ENCODE measurements at places on chromosomes 1 and 21.

DNA sequence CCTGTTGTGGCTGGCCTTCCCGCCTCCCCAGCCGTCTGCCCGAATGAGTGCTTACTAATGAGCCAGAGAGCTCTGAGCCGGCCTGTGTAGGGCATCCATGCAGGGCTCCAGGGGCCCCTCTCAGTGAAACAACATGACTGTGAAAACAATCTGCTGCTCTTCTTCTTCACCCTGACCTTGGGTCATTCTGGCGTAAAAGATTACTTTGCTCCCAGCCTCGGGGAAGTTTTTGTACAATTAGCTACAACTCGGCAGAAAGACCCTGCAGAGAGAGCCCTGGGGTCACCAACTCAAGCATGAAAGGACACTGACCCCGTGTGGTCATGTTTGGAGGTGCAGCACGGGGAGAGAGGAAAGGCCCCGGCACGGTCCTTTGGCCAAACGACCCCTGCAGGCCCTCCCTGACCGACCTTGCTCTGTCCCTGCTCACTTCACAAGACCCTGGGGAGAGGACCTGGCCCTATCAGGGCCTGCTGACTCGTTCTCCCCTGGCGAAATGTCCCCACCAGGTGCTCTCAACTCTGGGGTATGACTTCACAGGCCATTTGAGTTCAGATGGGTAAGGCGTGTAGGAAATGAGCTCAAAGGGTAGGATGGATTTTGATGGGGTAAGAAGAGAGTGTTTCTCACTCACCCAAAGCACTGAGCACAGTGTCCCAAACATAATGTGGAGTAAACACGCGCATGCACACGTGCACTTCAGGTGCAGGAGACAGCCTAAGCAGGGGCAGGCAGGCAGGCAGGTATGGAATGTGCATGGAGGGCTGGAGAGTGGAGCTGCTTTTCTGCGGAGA lies 22.9 kb upstream of the FAM20B start:
- DNase-seq, result peak; percentile 66

- DNase-seq, result peak; percentile 38
These were observed 612.0 kb downstream of the MATN1 start for GRCh38 chr1:30111431-30111830.

GRCh38 chr1:93811326-93812065 lies 67.5 kb downstream of the DNTTIP2 start:
- DNase-seq, result no peak

DNA sequence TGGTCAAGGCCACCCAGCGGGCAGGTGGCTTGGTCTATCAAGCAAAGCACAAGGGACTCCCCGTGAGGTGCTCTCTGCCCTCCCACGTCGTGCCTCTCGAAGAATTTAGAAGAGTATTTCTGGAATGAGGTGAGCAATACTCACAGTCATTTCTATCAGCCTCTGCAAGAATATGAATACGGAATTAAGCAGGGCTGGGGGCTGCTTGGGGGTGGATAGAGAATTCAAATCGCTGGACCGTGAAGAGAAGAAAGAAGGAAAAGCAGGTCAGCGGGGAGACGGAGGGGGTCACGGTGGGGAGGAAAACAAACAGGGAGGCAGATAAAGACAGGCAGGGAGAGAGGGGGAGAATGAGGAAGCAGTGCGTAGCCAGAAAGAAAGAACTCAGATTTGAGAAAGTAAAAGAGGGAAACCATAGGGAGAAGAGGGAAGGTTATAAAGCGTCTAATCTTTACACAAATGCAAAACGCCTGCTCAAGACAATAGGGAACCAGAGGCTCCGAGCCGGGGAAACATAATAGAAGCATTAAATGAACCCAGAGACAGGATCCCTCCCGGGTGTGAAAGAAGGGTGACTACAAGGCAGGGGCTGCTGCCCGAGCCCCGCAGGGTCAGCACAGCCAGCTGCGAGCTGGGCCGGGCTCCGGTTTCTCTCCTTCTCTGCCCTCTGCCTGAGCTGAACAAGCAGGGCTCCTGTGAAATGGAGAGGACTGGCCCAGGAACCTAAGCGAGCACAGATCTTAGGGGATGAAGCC lies 2.1 kb upstream of the EDN2 start:
- no peak for DNase-seq

DNA sequence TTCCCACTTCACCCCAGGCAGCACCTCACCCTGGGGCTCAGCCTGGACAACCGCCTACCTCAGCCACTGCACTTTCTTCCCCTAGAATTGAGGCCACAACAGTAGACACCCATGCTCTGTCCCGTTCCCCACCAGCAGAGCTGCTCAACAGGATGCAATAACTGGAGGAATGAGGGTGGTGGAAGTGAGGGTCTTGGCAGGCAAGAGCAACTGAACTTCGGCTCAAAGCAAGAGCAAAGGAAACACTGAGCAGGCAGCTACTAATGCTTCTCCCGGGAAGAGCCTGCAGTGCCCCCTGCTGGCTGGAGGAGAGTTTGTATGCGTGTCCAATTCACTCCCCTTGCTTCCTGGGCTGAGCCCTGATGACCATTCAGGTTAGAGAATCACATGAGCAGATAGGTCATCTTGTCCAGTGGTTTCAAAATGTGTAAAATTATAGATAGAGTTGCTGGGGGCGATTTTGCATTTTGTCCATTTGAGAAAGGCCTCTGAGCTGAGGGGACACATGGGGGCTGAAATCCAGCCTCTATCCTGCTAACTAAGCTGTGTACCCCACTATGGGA lies 13.9 kb downstream of the NT5C1A start:
- DNase-seq, result peak; percentile 66

DNA sequence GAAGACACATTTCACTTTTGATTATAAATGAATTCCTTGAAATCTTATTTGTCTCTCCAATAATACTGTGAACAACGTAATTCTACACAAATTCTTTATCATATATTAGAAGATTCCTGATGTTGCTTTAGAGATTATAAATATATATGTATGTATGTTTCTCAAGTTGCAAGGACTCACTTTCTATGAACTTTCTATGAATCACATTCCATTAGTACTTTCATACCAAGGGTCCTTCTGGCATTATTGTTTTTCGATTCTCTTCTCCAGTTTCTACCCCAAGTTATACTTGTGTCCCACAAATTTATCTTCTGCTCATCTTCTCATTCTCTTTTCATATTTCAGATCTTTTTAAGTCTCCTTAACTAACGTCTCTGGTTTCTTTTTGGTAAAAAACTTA lies 55.9 kb downstream of the ZNHIT6 start:
- DNase-seq, result no peak

DNA sequence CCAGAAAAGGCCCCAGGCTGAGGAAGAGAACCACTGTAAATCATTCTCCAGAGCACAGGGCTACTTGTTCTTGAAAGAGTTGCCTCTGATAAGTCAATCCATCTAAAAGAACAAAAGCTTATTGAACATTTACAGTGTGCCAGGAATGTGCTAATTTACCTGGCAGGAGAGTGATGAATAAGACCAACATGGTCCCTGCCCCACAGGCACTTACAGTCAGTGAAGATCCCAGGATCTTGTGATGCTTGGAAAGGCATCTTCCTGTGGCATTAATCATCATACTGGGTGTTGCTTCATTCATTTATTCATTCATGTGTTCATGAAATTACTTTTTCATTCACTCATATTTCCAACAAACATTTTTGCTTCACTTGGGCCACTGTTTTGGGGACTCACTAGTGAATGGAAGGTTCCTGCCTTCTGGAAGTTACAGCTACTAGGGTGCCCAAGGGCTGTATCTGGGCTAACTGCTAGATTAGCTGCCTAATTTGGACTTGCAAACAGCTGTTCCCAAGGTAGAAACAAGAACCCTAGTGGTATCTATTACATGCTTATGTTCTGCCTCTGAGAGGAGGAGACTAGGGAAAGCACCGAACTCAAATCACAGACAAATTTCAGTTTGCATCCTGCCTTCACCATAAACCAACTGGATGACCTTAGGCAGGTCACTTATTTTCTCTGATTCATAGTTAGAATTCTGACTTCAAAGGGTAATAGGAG lies 133.5 kb downstream of the CLIC6 start:
- no peak for DNase-seq

DNA sequence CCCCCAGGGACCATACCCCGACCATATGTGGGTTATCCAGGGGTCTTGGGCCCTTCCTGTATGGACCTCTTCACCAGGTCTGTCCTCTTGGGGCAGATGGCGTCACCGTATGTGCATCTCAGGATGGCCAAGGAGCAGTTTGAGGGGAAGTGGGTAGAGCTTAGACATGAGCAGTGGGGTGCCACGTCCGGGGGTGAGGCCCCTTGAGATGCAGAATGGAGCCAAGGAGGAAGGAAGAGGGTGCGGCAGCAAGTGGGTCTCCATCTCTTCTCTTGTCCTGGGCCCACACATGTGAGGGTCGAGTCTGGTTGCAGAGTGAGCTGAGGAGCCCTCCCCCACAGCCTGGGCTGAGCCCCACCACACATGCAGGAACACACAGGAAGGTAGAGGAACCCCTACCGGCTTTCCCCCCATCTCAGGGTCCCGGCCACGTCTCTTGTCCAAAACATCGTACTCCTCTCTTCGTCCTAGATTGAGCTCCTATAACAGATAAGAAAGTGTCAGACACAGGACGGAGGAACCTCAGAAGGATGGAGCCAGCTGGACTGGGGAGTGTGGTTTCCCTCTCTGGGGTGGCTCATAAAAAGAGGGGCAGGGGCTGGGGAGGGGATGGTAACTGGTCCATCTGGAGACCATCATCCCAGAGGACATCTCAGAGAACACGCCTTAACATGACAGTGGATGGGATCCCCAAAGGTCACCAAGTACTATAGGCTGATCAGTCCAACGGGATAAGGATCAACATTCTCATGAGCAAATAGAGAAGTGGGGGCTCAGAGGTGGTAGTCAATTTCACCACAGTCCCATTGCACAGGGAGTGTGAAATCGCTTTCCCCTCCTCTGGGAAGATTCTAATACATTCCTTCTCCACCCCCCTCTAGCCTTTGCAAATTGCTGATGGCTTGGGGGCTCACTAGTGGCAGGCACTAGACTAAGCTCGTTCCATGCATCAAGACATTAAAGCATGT lies 79.9 kb downstream of the CD247 start:
- no peak for DNase-seq

DNA sequence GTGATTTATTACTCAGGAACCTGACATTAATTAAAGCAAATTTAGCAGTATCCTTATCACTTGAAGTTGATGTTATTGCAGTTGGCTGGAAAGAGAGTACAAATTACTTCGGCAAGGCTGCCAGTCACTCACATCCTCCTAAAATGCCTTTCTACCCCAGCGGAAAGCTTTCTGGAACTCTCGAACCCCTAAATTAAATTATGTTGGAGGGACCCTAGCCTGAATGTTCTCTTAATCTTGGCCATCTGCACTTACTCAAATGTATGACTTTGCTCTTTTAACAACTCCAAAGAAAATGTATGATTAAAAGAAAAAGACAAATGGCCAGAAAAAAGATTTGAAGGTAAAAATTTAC lies 242.6 kb upstream of the USP25 start:
- DNase-seq, result no peak

DNA sequence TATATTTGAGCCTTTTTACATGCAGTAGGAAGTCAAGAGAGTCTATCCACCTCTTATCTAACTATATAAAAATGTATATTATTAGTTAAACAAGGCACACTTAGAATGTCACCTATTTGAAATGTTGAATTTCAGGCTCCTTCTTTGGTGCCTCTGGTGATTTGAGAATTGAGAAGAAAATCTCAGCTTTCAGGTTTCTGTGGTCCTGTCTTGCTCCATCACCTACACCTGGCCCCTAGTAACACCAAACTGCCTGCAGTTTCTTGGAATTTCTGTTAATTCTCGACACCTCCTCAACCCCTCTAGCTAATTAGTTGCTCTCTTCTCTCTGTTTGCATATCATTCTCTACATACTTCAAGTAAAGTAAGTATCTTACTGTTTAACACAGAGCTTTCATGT lies 54.9 kb upstream of the WNT2B start:
- DNase-seq, result no peak

All from HTR-8/SVneo (cell line).